Urothelium cell line (cell line): ENCODE measurements at places on chromosomes 4 and X.

- DNase-seq = no peak
These were observed 548.1 kb downstream of the PPP4R3C start for GRCh38 chrX:26915064-26915463.

GRCh38 chr4:87026800-87027495, 92.1 kb downstream of the AFF1 start:
- DNase-seq = no peak

DNA sequence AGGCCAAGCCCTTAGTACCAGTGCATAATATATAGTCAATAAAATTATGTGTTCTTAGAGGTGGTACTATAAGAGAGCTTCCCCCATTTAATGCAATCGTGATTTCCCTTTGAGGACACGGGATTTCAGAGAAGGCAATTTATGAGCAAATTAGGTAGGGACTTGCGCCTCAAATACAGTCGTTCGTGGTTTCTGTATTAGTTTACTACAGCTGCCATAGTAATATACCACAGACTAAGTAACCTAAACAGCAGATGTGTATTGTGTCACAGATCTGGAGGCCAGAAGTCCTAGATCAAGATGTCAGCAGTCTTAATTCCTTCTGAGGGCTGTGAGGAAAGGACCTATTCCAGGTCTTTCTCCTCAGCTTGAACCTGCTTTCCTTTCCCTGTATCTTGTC, 1.5 kb upstream of the PUDP start:
- DNase-seq = no peak

- no peak for DNase-seq
These were observed 2.3 kb downstream of the SNCA start for GRCh38 chr4:89834486-89835209.

DNA sequence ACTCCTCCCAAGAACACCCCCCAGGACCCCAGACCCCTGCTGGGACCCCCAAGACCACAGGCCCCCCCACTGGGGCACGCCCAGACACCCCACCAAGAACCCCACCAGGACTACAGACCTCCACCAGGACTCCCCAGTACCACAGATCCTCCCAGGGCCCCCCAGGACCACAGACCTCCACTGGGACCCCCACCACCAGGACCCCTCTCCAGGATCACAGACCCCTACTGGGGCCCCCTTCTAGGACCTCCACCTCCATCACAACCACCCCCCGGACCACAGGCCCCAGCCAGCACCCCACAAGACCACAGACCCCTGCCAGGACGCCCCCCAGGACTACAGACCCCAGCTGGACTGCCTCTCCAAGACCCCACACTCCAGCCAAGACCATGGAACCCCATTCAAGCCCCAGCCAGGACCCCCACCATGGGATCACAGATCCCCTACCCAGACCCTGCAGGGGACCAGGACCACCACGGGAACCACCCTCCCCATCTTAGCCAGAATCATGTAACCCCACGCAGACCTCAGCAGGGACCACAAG, 855 bp upstream of the DHRSX start:
- no peak for DNase-seq

DNA sequence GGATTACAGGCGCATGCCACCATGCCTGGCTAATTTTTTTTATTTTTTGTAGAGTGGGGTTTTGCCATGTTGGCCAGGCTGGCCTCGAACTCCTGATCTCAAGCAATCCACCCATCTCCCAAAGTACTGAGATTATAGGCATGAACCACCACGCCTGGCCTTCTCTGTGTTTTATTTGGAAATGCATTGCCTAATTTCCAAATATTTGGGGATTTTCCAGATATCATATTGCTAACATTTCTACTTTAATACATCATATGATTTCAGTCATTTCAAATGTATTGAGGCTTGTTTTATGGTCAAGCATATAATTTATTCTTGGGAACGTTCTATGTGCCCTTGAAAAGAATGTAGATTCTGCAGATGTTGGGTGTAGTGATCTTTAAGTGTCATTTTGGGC, 38.8 kb downstream of the FGF2 start:
- DNase-seq = no peak

DNA sequence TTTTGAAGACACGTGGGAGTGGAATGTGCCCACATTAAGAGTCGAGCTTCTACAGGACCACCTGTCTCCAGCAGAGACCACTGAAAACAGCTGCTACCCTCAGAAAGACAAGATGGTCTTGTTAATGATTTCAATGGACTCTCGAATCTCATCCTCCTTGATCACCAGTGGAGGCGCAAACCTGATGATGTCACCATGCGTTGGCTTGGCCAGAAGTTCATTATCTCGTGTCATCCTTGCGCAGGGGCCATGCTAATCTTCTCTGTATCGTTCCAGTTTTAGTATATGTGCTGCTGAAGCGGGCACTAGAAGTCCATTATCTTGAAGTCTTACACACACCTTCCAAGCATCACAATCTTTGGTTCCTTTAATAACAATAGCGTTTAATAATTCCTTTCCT, 23.3 kb downstream of the SPACA5B start:
- no peak for DNase-seq

DNA sequence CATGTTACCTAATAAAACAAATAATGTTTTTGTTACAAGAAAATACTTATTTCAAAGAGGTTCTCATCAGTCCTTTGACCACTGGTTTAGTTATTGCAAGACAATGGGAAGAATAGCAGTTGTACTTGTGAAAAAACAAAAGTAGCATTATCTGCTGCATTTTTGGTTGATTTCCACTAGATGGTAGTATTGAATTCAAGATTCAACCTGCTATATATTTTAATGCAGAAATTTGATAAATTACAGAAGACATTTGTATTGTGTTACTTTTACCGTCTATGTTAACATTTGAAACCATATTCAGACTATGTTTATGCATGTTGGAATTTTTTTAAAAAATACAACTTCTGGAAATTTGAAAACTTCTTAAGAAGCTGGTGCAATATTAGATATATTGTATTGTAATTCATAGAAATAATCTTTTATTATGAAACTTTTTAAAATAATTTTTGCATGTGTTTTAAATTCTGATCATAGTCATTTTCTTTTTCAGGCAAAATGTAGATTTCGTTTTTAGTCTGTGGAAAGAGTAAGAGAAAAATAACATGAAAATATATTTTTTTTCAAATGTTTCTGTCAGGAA, 56.4 kb downstream of the SPCS3 start:
- peak; percentile 11 for DNase-seq

DNA sequence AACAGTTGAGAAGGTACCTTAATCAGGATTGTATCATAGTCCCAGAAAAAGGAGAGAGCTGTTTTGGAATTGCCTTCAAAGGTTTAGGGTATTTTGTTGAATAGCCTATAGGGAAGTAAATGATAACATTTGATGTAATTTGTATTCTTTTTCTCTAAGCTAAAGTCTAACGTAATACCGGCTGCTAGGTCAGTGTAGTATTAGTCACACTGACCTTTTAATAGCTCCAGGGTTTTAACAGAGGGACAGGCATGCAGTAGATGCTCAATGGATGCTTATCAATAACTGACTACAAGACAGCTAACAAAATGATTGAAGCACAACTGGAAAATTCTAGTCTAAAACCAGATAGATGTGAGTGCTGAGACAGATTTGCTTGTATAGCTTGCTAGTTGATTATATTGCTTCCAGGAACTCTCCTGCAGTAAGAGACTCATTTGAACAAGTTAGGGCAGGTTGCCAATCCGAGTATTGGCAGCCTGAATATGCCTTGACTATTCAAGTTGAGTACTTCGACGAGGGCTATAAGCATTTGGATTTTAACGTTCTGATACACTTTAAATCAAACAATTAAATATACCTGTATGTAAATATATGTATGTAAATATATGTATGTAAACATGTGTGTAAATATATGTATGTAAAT, 16.5 kb upstream of the PNPLA4 start:
- DNase-seq = no peak

DNA sequence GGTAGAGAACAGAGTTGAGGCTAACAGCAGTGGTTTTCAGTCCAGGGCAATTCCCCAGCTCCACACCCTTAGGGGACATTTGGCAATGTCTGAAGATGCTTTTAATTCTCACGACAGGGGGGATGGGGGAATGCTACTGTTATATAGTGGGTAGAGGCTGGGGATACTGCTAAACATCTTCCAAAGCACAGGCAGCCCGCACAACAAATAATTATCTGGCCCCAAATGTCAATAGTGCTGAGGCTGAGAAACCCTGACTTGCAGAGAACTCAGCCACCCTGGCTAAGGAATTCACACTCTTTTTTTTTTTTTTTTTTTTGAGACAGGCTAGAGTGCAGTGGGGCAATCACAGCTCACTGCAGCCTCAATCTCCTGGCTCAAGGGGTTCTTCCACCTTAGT, 60.6 kb downstream of the POLR2B start:
- DNase-seq = no peak

DNA sequence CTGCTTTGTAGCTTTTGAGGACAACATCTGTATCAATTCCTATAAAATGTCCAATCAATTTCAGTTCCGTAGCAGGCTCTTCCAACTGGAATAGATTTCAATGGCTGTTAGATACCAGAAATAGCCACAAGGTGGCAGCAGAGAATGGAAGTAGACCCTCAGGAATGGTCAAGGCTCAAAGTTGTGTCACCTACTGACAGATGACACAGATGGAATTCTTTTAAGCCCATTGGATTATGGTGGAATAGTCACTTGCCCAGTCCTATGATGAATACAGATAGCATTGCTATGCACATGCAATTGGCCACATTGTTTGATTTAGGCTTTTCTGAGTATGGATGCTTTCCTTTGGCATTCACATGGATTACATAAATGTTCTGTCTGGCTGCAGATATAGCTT, 130.4 kb upstream of the RADX start:
- peak; percentile 7 for DNase-seq

GRCh38 chrX:150465881-150466775, 102.3 kb upstream of the MTM1 start:
- DNase-seq = no peak

DNA sequence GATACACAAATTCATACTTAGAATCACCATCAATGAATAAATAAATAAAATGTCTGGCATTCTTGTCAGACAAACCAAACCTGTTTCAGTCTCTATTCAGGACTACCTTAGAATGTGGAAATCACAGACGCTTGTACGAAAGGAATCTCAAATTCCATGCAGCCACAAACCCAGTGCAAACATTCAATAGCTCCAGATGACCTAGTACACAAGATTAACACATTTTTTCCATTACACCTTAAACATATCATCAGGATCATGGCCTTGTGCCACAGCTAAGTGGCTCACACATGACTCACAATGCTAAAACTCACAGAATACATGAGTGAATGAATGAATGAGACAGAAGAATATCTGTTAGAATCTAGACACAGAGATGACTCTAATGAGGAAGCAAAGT, 134.2 kb downstream of the PWWP3B start:
- peak; percentile 6 for DNase-seq

- peak; percentile 72 for DNase-seq
These were observed 93.3 kb downstream of the ANXA3 start for GRCh38 chr4:78644744-78645330.

GRCh38 chr4:86151196-86151595, 208.7 kb downstream of the MAPK10 start:
- no peak for DNase-seq

DNA sequence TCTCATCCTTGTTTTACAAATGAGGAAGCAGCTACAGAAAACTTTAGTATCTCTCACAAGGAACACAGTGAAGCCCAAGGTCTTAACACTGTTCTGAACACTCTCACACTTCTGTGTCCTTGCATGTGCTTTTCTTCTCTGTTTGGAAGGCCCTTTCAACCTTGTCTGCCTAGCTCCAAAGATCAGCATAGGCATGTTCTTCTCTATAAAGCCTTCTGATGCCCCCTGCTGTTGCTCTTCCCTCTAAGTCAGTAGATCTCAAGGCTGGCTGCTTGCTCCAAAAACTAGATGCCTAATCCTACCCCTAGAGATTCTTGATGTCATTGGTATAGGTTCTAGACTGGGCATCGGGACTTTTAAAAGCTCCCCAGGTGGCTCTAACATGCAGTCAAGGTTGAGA, 5.9 kb downstream of the APOO start:
- DNase-seq = no peak

- no peak for DNase-seq
These were observed 129.7 kb downstream of the RAPGEF2 start for GRCh38 chr4:159232465-159233106.

DNA sequence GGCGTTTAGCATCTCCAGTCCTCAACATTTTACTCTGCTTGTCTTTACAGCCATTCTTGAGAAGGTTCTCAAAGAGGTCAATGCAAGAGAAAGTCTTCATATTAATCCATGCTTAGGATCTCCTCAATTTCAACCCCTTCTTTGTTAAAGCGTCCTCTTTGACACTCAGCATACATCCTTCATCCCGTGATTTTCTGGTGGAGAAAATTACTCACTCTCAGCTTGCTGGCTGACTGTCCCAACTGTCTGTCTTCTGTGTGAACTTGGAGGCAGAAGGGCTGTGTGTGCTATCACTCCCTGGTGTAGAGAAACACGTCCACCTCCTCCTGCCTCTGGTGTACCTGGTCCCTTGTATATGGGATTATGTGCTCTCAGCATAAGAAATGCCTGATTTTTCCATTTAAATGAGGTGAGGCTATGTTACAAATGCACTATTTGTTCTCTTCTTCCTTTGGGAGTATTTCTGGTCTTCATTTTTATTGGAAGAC, 57.8 kb downstream of the GALNT7 start:
- no peak for DNase-seq

- DNase-seq = no peak
These were observed 1041.0 kb upstream of the TENM3 start for GRCh38 chr4:181202240-181202639.

DNA sequence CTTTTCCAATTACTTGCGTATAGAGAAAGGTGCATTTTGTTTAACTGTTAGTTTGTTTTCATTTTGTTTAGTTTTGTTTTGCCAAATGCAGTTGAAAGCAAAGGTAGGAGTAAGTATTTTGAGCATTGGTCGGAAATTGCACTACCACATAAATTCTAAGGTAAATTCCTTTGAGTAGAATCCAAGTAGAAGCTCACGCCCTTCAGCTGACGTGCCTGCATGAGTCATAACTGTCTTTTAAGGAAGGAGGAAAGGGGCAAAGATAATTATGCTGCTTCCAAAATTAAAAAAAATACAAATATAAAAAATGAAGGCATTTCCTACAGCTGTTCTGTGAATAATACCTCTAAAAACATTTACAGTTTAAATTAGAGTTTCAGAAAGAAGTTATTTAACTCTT, 110.2 kb upstream of the MYOZ2 start:
- peak; percentile 33 for DNase-seq
